Cardiac muscle cell (in vitro differentiated cells and primary cell): ENCODE measurements at places on chromosomes 2 and 18.

DNA sequence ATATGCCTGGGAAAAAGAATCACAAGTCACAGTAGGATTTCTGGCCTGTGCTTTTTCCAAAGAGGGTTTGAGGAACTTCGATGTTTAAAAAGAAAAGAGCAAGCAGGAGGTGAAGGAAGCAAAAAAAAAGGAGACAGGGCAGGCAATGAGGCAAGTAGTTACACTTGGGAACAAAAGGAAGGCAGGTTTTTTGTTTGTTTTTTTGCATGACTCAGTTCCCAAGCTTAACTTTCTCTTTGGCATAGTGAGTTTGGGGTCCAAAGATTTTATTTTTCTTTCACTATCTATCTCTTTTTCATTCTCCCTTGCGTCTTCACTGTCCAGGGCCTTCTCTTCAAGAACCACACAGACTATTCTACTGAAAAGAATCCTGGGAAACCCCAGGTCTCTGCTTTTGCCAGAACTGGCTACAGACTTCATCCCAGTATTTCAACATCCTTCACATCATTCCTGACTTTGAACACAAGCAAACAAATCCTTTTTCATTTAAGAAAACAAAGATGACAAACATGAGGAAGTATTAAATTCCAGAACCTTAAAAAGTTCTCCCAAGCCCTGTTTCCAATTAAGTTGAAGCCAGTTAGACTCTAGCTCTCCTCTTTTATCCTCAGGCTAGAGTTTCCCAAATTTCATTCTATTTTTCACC, 210.7 kb upstream of the RND3 start:
- DNase-seq, result no peak

GRCh38 chr2:237494066-237494465, 7.0 kb downstream of the MLPH start:
- DNase-seq, result no peak

DNA sequence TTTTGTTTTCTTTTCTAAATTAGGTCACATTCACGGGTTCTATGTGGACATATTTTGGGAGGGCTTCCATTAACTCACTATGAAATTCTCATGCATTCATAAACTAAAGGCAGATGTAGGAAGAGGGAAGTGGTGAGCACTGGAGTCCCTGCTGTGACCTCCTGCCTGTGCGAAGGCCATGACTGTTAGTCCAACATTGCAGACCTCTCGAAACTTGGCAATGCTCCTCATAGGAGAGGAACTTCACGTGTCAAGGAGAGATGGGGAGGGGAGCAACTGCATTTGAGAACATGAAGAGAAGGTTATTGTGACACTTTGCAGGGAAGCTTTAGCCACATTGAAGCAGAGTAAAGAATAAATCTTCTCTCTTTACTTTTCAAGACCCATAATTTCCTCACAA, 126.4 kb upstream of the HNMT start:
- no peak for DNase-seq

DNA sequence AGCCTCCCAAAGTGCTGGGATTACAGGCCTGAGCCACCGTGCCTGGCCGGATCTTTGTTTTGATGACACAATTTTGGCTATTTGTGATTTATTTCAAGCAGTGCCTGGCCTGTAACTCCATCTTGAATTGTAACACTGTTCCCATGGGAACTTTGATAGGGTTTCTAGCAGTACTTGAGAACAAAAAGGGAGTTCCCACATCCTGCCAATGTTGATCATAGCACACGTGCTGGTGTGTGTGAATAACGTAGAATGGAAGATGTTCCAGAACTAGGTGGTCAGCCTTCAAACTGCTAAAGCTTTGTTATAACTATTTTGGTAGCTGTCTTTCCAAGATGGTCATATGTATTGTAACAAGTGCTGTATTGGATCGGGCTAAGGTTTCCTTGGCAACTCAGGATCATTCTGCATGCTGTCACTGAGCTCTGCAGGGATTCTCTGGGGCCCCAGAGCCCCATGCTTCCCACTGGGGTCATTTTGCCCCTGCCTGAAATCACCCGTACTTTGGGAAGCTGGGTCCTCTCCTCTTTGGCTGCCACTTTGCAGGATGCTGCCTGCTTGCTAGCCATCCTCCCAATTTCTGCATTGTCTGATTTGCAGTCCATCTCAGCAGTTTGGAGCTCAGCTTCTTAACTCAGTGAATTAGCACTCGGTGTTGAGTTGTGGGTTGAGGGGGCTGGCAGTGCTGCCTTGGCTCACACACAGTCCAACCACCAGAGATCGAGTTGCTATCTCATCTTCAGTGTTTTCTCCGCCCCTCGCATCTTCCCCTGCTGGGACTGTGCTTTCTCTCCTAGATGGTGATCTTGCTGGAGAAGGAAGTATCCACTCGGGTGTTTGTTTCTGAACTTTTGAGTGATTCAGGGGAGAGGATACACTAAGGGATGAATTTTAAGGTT, 26.8 kb downstream of the SH3RF3 start:
- DNase-seq, result peak; percentile 59

GRCh38 chr2:60105906-60106305, 447.5 kb downstream of the BCL11A start:
- DNase-seq, result no peak

DNA sequence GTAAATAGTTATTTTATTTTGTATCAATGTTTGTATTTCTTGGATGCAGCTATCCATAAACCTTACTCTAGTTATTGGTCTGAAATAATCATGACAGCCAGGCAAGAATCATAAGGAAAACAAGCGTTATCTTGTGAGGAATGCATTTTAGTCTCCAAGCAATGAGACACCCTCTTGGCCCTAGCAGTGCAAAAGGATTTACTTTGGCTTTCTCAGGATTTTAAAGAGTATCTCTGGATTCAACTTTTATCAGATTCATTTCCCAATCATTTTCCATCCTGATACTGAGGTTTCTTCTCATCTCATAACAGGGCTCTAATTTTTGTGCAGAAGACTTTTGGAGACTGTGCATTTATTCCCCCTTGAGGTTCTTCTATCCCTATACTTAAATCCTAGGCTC, 480.8 kb downstream of the TMX3 start:
- DNase-seq, result no peak

DNA sequence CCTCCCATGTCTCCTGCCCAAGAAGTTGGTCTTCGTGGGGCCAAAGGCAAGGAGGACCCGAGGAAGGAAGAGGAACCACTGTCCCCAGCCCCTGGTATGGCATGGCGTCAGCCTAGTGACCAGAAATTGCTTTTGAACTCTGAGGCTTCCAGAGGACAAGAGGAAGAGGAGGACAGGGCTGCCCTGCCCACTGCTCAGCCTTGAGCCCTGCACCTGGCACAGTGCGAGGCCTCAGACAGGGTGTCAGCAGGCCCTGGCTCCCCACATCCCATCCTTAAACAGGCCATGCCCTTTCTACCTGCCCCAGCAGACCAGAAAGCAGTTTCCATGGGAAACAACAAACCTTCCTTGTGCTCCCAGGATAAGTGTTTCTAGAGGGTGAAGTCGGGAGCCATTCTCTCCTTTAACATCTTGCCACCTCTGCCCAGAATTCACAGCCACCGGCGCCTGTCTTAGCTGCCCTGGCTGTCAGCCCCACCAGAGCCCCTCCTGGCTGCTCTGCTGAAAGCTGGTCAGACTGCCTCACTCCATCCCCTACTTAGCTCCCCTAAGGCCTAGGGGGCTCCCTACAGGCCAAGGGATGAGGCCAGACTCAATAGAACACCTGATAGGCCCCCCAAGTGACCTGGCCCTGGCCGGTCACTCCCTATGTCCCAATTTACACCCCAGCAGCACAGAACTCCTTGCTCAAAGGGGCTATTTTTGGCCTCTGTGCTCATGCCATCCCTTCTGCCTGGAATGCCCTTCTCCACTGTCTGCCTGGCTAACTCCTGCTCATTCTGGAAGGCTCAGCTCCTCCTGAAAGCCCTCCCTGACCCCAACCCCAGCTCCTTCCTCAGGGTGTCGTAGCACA, 20.6 kb downstream of the ATOH8 start:
- DNase-seq, result no peak

GRCh38 chr2:42781181-42781580, 11.2 kb downstream of the HAAO start:
- DNase-seq, result no peak

DNA sequence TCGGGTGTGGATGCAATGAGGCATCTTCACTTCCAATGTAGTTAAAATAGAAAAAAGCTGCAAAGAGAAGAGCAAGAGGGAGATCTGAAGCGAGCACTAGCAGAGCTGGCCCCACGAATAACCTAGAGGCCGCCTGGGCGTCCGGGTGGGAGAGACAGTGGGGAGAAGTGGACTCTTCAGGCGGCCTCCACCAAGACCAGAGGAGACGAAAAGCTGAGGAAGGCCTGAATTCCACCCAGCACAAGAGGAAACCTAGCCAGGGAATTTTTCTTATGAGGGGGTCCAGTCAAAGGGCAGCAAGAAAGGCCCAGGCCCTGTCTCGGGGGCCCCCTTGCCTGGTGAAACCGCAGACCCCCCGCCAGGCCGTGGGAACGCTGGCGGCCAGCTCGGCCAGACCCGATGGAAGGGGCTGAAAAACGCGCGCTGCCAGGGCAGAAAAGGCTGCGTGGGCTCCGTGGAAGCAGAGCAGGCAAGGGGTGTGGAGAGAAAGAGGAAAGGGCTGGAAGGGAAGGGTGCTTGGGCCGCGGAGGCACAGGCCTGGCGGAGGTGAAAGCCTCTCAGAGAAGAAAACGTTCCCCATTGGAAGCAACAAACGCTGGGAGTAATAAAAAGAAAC, 69.2 kb downstream of the KCTD1 start:
- DNase-seq, result no peak

DNA sequence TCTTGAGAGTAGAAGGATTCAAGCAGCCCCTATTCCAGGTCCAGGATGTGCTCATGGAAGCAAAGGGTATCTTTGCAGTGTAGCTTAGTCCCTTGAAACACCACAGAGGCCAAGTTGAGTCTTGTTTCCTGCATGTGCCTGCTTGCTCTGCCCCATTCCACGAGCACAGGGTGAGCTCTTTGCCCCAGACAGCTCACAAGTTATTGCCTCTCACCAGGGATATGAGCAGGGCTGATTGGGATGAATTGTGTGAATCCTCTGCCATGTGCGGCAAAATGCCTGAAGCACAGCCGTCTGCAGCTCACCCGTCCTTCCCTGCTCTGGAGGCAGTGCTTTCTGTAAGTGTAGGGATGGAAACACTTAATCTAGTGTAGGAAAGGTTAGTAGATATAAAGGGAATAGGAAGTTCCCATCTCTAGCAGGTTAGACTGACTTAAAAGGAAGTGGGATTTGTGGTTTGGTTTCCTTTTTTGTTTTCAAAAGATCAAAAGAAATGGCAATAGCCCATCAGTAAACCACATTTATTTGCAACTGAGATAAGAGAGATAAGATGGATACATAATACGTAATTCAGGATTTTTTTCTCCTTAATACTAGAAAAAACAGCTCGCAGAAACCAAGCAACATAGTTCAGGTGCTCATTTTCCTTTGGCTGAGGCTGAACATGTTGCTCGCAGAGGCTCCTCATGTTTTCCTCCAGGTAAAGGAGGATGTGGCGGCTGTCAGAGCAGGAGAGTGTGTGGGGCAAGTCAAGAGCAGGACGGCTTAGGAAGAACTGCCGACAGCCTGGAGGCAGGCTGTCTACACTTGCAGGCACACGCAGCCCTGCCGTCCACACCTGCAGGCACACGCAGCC, 41.4 kb downstream of the TMEM182 start:
- DNase-seq, result no peak

DNA sequence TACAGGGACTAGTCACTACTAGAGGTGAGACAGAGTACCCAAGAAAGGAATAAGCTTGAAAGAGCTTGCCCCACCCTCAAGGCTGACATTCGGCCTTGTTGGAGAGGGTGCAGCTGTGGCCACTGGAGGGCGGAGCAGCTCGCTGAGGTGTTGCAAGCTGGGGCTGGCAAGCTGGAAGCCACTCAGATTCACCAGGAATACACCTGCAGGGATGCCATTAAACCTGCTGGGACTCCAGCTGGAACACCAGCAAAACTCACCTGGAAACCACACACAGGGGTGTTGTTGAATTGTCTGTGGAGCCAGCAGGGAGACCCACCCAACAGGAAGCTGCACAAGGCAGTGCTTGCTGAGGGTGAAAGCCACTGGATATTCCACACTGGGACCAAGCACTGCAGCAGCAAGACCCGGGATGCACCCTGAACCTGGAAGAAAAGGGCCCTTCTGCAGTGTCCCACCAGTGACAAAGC, 26.1 kb downstream of the KCTD18 start:
- peak; percentile 71 for DNase-seq

- DNase-seq, result peak; percentile 91
These were observed 60.8 kb downstream of the LIMS1 start for GRCh38 chr2:108594982-108595464.

DNA sequence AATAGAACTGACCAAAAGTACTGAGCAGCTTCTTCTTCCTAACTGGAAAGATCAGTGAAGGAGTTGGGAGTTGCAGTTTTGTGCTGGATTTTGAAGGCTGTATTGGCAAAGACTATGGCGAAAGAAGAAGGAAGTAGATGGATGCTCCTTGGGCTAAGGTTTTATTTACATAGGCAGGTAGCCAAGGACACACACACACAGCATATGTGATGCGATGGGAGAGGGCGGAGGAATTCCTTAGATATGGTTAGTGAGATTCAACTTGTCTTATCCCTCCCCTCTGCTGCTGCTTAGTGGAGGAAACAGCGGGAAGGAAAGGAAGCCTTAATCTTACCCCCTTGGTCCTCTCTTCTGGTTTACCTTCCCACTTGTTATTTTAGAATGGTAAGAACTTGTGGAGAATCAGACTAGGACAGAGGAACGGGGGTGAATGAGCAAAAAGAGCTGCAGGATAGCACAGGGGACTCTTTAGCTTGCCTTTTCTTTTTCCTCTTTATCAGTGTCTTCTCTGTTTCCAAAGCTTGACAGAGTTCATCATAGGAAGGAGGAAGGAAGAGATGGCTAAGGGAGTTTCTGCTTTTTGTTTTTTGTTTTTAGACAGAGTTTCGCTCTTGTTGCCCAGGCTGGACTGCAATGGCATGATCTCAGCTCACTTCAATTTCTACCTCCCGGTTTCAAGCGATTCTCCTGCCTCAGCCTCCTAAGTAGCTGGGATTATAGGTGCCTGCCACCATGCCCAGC, 87.9 kb downstream of the OSBPL6 start:
- DNase-seq, result no peak

DNA sequence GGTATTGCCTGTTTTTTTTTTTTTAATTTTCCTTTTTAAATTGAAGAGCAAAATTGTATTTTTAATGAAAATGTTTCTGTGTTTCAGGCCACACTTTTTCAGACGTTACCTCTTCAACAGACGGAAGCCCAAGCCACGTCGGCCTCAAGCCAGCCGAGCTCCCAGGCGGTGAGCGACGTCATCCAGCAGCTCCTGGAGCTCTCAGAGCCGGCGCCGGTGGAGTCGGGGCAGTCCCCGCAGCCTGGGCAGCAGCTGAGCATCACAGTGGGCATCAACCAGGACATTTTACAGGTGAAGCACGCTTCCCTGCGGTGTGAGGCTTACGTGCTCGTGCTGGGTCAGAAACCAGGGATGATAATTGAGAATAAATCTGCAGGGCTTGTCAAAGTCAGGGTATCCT, 57.7 kb downstream of the ZNF236 start:
- DNase-seq, result no peak
